ENCODE measurements at places on chromosomes 6 and 20. TPM values are rescaled to one million over a fixed set of nuclear protein-coding genes. Genes with fewer than 3 reads are reported as not detected.

AFG1L gene
- 2.7 TPM for total RNA-seq

HLA-G gene
- total RNA-seq, result not detected

SMIM26 gene
- total RNA-seq, result 117 TPM

SLC22A7 gene
- total RNA-seq, result not detected

TEAD3 gene
- 8.0 TPM for total RNA-seq

CDSN gene
- total RNA-seq, result 0.06 TPM

BPIFB4 gene
- not detected for total RNA-seq

PTGIS gene
- total RNA-seq, result 0.02 TPM

ULBP1 gene
- total RNA-seq, result 0.76 TPM

HNF4A gene
- total RNA-seq, result 23.6 TPM

GPSM3 gene
- total RNA-seq, result 0.36 TPM

MOG gene
- not detected for total RNA-seq

ME1 gene
- total RNA-seq, result 37.5 TPM

RSPO4 gene
- not detected for total RNA-seq

IFT52 gene
- 34.4 TPM for total RNA-seq

OXT gene
- not detected for total RNA-seq

OSER1 gene
- total RNA-seq, result 51.5 TPM

TCP11 gene
- total RNA-seq, result not detected

ALDH8A1 gene
- 0.20 TPM for total RNA-seq

CLIC5 gene
- not detected for total RNA-seq

ATRN gene
- total RNA-seq, result 27.4 TPM

Data from A549 treated with dexamethasone at 1 μM for 4 hours (cell line).